ENCODE measurements at places on chromosomes 16 and 17.

DNA sequence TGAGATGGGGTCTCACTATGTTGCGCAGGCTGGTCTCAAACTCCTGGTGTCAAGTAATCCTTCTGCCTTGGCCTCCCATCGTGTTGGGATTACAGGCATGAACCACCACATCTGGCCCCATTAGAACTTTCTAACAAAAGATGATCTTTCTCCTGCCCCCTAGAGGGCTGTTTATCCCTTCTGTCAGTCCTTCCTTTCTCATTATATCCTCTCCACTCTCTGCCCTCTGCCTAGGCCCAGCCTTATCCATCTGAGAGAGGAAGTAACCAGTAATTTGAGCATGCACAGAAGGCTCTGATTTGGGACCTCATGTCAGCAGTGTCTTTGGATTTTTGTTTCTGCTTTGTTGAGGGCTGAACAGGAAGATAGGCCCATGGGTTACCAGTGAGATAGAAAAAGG lies 4.4 kb upstream of the DHX40 start:
- no peak for DNase-seq

DNA sequence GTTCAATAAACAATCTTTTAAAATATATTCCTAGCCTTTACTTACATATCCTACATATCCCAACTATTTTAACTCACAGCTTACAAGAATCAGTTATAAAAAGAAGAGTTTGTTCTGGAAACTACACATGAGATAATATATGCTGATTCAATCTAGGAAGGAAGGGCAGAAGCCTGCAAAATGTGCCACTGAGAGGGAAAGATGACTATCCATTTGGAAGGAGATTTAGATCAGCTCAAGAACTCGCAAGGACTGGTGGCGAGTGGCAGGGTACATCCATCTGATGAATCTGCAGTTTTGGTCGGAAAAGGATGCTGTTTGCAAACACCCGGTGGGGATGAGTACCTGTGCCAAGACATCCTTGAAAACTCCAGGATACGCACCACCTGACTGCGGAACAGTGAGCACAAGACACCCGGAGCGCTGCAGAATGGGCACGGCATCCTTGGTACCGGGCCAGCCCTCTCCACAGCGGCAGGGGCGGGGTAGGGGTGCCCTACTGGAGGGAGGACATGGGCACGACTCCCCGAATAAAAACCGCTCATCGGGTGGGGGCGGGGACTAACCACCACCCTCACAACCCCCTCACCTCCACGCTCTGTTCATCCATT lies 723 bp downstream of the TRIM37 start:
- peak; percentile 84 for DNase-seq

GRCh38 chr16:57403965-57404817 lies at the start of gene CCL17:
TSS of gene CCL17 (plus strand) at chr16:57404767. CDS start at chr16:57413933, 9,166 bp downstream.
- no peak for DNase-seq

GRCh38 chr17:19915245-19915978 lies 47.7 kb upstream of the ULK2 start:
- no peak for DNase-seq

DNA sequence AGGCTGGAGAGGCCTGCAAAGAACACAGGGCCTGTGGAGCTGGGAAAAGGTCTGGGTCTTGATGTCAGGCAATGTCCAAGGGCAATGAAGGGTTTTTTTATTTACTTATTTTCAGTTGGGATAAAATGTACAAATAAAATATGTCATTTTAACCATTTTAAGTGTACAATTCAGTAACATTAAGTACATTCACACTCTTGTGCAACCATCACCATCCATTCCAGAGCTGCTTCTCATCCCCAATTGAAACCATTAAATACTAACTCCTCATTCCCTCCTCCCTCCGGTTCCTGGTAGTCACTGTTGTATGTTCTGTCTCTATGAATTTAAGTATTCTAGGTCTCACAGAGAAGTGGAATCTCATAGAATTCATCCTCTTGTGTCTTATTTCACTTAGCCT lies 444.7 kb downstream of the HS3ST3B1 start:
- DNase-seq = no peak

DNA sequence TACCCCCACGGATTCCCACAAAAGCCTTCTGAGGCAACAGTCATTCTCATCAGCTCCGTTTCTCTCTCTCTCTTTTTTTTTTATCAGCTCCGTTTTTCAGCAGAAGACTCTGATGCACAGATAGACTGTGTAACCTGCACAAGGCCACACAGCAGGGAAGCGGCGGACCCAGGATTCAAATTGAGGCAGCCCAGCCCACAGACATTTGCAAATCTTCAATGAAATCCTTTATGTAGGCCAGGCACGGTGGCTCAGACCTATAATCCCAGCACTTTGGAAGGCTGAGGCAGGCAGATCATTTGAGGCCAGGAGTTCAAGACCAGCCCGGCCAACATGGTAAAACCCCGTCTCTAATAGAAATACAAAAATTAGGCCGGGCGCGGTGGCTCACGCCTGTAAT lies 2.4 kb upstream of the MEOX1 start:
- no peak for DNase-seq

DNA sequence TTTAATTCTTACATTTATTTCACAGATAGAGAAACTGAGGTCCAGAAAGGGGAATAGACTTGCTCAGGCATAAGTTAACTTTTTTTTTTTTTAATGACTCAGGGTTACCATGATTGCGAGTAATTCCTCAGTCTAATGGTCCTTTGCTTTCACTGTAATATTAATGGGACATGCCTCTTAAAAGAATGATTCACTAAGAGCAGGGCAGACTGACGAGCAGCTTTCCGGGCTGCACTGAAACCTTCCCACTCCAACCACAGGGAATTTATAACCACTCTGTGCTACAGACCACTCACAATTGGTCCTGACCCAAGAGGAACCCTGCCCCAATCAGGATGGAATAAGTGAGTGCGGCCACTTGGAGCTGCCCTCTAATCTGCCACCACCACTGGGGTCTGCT lies 5.7 kb downstream of the HOXB2 start:
- no peak for DNase-seq

DNA sequence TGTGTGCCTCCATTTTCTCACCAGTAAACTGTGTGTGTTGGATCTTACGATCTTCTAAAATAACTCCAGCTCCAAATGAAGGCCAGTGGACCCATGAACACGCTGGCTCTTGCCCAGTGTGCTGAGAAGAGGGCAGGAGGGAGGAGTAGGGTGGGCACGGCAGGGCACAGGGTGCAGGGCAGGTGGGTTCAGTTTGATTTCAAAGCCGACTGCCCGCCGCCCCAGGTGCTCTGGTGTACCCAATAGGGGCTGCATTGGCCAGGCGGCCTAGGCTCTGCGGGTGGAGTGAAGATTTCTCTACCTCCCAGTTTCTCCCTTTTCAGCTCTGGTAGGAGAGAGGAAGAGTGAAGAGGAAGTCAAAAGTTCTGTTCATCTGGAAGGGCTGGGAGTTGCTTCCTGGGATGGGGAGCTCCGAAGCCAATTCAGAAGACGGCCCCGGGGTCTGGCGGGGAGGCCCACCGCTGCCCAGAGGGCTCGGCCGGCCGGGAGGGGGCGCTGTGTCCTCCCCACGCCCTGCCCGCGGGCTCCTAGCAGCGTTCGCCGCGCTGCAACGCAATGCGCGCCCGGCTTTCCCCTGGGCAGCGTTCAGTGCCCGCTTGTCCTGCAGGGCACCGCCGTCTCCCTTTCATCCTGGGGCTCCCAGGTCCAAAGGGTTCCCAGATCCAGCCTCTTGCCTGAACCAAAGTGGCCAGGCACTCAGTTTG lies 1.1 kb upstream of the CRHR1 start:
- peak; percentile 50 for DNase-seq

DNA sequence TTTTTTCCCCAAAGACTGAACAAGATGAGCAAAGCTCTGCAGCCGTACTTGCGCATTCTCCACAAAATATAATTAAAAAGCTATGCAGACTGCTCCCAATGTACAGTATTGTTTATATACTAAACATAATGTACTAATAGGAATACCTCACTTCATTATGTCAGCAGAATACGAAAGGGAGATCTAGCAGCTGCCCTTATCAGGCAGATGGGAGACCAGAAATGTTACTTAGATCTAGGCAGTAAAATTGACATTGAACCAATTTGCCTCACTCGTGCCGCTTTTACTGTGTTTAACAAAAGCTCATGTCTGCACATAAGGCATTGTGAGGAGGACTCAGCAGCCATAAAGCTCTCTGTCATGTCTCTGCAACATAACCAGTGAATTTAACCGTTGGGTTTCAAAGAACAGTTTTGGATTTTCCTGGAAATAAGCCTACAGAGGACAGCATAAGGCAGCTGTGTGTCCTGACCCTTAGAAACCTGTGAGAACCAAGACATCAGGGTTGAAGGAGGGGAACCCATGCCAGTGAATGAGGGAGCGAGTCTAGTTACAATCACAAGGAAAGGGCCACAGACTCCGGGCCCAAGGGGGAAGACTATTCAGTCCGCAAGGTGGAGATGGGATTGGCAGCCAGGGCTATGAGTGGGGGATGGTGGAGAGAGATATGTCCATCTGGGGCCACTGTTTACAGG lies 71.4 kb downstream of the GNAO1 start:
- DNase-seq = peak; percentile 19

DNA sequence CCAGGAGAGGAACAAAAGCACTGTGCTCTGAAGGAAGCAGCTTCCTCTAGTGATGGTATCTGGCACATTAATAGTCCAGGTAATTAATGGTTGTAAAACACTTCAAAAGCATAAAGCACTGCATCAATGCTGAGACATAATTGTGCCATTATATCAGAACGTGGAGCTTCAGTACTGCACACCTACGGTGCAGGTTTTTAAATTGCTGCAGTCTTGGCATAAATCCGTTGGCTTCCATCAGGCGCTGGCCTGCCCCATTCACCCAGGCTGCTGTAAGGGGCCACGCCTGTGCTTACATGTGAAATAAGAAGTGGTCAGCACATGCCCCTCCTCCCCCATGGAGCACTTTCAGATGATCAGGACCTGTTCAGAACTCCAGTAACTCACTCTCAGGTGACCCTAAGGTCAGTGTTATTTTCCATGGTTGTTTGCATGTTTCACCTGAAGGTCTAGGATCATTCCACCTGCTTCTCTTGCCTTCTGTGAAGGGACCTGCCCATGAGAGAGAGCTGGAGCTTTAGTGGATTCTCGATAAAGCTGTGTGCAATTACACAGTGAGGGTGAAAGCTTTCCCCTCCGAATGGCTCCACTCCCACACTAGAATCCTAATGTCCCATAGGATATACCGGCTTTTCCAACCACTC lies 345.3 kb downstream of the CA10 start:
- no peak for DNase-seq

GRCh38 chr16:73369851-73370250 lies 321.9 kb upstream of the ZFHX3 start:
- DNase-seq = peak; percentile 33

GRCh38 chr17:58328195-58329034 lies at the start of gene TSPOAP1:
TSS of gene TSPOAP1 (minus strand) at chr17:58328795. CDS start at chr17:58327920, 875 bp downstream.
- DNase-seq = no peak
